ENCODE measurements at places on chromosomes 3 and 15.

DNA sequence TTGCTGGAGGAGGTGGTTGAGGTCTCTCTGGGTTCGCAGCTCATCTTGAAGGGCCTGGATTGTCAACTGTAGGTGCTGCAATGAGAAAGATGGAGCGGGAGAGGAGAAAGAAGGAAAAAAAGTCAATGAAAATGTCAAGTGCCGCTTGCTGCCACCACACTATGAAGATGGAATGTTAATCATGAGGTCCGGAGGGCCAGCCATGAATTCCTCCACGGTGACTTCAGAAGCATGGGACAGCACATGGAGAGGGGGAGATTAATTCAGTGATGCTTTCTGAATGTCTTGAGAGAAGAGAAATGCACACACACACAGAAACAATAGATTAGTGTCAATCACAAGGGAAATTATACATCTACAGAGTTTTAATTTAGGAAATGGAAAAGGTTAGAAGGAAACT is 171.9 kb downstream of the ERC2 start:
- no peak for DNase-seq

- DNase-seq: no peak
These were observed 454.6 kb downstream of the FOXP1 start for GRCh38 chr3:71128961-71129360.

- DNase-seq: no peak
These were observed 119.1 kb downstream of the TCF12 start for GRCh38 chr15:57037548-57037947.

DNA sequence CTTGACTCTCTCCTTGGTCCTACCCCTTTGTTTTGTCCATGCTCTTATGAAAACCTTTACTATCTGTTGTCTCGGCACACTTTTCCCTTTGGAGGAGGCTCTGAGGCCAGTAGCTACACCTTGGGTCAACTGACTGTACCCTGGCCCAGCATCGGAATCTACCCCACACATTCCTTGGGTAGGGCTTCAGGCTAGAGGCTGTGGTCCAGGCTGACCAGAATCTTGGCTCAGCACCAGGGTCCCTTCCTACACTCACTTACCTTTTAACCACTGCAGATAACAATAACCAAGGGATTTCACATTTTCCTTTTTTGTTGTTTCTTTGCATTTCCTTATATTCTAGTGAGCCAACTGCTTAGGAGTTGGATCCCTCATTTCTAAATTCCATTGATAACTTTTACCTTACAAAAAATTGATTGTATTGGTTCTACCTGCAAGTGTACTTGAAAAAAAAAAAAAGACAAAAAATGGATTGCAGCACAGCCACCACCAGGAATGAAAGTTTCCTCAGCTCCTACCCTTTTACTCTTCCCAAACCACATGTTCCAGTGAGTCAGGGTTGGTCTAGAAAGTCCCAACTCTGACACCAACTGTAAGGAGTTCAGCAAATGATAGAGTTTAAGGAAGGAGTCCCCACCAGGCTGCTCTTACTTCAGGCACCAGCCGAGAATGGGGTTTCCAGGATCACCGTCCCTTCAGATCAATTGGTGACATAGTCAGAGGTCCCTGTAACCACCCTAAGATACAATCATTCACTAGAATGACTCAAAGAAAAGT is 95.6 kb downstream of the FBLN2 start:
- no peak for DNase-seq

- DNase-seq: no peak
These were observed 18.2 kb downstream of the MINDY4B start for GRCh38 chr3:150887031-150887430.

DNA sequence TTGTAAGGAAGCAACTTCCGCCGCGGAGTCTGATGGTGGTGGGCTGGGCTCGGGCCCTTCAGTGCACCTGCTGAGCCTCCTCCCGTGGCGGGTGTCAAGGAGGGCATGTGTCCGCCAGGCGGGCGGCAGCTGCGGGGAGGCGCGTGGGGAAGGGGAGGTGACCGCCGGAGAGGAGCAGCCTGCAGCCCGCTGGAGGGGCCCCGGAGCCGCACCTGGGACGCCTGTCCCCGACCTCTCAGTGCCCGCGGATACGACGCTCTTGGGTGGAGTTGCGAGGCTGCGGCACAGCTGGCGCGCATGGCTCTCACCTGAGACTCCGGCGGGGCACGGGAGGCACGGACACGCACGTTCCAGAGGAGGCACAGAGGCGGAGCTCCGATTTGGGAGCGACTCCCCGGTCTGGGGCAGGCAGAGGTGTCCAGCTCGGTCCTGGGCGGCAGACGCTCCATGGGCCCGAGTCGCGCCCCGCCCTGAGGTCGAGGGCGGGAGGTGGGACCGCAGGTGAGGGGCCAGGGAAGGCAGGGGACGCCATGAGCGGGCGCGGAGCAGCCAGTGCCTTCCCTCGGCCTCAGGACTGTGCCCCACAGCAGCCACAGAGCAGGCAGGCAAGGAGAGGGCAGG is 50.2 kb upstream of the PRR20G start:
- DNase-seq: no peak

- DNase-seq: no peak
These were observed 212.0 kb downstream of the MINAR1 start for GRCh38 chr15:79644091-79644490.

- DNase-seq: no peak
These were observed 66.5 kb downstream of the NME9 start for GRCh38 chr3:138263104-138263503.

GRCh38 chr3:69844706-69845105 is 105.4 kb downstream of the MITF start:
- DNase-seq: no peak

DNA sequence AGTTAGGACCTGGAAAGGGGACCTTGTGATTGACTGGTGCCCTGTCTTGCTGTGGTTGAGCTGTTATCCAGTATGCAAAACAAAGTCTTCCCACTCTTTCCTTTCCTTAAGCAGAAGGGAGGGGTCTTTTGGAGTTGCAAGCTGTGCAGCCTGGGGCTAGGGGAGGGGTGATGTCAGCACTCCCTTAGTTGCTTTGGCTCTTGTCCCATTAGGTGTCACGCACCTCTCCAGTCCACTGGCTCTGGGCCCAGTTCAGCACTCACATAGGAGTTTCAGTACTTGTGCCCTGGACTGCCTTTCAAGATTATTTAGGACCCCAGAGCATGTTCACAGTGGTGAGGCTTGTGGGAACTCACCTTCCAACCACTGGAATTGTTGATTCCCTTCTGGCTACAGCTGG is 238.5 kb downstream of the DOCK3 start:
- DNase-seq: no peak

DNA sequence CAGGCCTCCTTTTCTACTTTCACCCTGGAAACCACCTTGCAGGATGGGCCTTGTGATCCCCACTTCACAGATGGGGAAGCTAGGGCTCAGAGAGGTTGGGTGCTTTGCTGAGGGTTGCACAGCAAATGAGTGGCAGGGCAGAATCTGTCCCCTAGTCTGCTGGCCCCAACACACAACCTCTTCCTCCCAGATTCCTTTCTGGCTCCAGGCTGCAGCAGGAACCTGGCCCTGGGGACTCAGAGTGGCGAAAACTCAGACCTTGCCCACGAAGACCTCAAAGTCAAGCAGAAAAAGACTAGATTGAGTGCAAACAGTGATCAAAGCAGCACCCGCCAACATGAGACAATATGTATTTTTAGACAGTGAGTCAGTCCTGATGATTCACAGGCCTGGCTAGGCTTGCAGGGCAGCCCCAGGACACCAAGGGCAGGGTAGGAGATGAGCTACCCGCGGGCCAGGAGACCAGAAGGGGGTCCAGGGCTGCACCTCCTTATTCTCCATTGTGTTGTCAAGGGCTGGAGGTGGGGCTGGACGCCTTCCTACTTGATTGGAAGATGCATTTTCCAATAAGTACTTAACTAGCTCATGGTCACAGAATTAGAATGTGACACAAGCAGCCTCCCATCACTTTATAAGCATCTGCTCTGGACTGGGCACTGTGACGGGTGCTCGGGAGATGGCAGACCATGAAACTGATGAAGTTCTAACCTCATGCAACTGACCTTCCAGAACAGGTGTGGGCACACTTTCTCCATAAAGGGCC is 23.9 kb downstream of the GOLGA6L2 start:
- DNase-seq: no peak

DNA sequence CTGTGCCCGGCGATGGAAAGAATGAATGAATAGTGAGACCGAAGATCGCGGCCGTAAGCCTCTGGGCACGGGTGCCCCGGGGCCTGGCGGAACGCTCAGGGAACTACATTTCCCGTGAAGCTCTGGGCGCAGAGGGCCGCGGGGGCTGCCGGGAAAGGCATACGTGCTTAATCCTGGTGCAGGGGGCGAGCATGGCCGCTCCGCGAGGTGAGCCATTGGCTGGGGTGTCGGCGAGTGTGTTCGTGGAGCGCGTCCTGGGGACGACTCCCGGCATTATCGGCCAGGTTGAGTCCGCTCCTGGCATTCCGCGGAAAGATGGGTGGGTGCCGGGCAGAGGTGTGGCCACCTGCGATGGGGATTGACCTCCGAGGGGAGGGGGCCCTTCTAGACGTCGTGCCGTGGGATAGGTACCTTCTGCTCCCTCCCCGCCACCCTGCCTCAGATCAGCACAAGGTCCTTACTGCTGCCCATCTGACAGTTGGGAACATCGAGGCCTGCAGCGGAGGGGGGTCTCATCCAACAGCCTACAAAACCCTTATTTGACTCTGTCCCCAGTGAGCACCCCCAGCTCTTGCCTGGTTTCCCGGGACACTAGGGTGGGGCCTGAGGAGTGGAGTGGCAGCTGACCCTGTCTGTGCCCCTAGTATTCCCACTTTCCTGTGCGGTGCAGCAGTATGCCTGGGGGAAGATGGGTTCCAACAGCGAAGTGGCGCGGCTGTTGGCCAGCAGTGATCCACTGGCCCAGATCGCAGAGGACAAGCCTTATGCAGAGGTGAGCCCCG is at the start of gene MPI:
Gene MPI (plus strand): TSS at position 160 of the 782 bp plus-strand sequence. CDS start 32 bp downstream, at position 192.
- DNase-seq: peak; percentile 91

GRCh38 chr3:60770532-60770931 is 480.7 kb downstream of the FHIT start:
- no peak for DNase-seq

GRCh38 chr3:135125171-135125801 is 330.2 kb downstream of the EPHB1 start:
- no peak for DNase-seq

GRCh38 chr15:26954403-26954802 is 16.6 kb upstream of the GABRG3 start:
- DNase-seq: no peak

DNA sequence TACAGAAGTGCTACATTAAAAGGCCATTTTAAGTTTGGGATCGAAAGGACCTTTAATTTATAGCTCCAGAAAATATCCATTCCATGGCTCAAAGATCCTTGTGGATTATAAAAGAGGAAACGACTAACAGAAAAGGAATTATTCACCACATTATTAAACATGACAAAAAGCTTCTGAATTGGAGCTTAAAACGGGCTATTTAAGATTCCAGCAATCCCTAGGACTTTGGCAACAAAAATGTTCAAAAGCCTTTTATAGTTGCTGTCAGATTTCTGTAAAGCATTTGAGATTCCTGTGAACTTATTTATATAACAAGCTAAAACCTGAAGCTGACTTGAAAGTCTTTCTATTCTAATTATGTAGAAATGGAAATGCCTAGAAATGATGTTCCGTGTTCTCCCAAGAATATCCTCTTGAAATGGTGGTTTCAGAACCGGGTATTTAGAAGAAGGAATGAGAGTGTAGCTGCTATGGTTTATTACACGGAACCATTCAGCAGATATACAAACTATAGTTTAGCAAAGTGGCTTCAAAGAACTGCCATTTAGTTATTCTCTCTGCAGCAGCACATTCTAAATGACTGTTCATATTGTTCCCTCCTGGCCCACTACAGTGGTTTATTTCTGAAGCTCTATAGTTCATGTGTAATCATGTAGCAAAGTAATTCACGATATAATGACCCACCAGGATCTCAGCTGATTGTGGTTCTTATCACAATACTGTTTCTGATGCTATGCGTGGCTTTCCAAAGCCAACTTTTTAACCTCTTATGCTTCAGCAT is 961.7 kb downstream of the FHIT start:
- no peak for DNase-seq

GRCh38 chr3:129658110-129658843 is 51.8 kb upstream of the PLXND1 start:
- no peak for DNase-seq

GRCh38 chr15:38670128-38671005 is 105.8 kb upstream of the RASGRP1 start:
- DNase-seq: no peak
